Mesothelial cell of epicardium (in vitro differentiated cells): ENCODE measurements at places on chromosomes 6 and 20.

- no peak for DNase-seq
Measured at GRCh38 chr6:44180886-44181285, 22.3 kb downstream of the CAPN11 start.

DNA sequence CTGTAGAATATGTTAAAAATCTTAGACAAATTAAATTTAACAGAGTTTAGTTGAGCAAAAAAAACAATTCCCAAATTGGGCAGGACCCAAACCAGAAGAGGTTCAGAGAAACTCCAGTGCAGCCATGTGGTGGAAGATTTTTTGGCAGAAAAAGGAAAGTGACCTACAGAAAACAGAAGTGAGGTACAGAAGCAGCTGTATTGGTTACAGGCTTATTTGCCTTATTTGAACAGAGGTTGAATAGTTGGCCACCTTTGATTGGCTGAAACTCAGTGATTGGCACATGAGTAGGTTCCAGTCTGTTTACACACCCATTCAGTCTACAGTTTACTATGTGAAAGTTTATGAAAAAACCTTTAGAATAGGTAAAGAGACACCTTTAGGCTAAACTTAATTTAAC is 110.9 kb upstream of the LAMP5 start:
- DNase-seq, result no peak

- peak; percentile 83 for DNase-seq
Measured at GRCh38 chr20:62219992-62220665, at the start of gene HRH3. Gene HRH3, minus strand, starts transcription at chr20:62220278. Its CDS starts 308 bp downstream, at chr20:62219970.

GRCh38 chr20:42401613-42402012 is 783.4 kb upstream of the CHD6 start:
- DNase-seq, result no peak

- no peak for DNase-seq
Measured at GRCh38 chr6:126252154-126252553, 87.8 kb upstream of the CENPW start.

DNA sequence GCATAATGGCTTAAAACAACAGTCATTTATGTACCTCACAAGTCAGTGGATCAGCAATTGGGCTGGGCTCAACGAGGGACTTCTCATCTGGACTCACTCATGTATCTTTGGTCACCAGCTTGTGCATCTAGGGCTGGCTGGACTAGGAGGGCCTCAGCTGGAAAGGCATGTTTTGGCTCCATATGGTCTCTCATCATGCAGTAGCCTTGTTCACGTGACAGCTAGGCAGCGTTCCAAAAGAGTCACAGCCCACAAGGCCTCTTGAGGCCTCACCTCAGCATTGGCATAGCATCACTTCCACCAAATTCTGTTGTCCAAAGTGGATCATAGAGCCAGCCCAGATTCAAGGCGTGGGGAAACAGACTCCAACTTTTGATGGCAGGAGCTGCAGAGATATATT is 110.1 kb downstream of the MAFB start:
- no peak for DNase-seq

DNA sequence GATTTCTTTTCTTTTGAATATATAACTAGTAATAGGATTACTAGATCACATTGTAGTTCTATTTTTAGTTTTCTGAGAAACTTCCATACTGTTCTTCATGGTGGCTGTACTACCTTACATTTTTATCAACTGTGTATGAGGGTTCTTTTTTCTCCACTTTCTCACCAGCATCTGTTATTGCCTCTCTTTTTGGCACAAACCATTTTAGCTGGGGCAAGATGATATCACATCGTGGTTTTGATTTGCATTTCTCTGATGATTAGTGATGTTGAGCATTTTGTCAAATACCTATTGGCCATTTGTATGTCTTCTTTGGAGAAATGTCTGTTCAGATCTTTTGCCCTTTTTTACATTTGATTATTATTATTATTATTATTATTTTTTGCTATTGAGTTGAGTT is 86.1 kb upstream of the TCF21 start:
- no peak for DNase-seq

DNA sequence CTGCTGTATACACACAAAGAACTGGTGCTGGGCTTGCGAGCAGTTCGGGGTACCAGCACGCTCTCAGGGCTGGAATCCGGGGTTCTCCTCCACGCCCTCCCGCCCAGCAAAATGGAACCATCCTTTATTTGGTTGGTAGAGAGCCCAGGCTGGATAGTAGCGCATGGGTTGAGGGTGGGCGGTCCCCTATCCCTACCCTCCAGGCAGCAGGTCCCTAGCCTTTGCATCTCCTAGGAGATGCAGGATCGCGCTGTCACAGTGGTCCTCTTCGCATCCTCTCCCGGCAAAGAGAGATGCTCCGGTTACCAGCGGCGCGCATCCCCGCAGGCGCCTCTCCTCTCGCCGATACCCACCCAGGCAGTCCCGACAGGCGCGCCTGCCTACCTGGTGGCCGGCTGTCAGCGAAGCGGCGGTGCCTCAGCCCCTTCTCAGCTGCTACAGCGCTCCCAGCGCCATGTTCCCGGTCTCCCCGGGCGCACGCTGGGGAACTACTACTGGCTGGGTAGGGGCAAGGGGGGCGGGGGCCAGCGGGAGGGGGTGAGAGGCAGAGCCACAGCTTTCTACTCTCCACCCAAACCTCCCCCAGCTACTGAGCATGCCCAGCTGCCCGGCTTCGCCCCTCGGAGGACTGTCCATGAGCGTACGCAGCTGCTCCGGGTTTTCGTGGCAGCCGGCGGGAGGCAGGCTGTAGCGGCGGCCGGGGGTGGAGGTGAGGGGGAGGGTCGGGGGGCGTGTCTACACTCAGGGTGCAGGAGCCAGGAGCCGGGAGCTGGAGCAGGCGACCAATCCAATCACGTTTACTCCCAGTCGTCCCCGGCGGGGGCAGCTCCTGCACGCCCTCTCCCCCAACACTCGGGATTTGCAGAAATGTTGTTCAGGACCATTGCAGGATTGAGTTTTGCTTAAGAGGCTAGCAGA is at the start of gene PAK5:
TSS of gene PAK5 (minus strand) at position 699 of the 918 bp plus-strand sequence. CDS start 194,748 bp downstream, outside the sequence.
- DNase-seq, result peak; percentile 81

DNA sequence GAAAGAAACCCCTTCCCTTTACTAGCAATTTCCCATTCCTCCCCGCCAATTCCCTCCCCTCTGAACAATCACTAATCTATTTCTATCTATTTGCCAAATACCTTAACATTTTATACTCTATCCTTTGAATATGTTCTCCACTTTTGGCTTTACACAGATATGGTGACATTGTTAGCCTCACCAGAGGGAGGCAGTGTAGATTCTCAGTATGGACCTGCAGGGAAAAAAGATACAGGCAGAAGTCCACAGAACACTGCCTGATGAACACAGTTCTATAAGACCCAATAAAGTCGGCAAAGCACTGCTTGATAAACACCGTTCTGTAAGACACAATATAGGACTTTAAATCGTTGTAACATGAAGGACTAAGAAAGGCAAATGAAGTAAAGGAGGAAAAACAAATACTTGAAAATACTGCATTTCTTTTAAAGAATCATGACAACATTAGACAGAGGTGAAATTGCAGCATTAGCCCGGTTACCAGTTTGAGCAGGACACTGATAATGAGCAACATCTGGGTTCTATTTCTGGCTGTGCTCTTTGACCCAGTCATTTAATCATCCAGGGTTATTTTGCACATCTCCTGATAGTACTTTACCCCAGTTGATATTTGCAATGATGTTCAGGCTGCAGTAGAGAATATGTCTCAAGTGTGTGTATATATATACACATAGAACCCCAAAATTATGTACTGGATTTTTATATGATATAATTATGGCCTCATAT is 296.8 kb downstream of the UTRN start:
- DNase-seq, result no peak

DNA sequence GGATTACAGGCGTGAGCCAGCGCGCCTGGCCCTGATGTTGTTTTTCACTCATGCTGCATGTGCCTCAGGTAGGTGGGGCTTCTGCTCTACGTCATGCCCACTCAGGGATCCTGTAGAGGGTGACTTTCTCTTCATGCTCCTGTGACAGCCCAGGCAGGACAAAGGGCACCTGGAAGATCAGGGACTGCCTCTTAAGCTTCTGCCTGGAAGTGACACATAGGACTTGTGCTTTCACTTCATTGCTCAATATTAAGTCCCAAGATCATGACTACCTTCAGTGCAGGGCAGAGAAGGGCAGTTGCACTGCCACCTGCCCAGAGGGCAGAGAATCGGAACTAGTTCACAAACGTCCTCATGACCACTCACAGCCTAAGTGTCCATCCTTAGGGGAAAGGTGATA is 249.5 kb upstream of the SULF2 start:
- no peak for DNase-seq

GRCh38 chr6:149031859-149032598 is 285.2 kb downstream of the UST start:
- DNase-seq, result no peak

GRCh38 chr6:145714731-145715130 is 20.6 kb downstream of the EPM2A start:
- no peak for DNase-seq

DNA sequence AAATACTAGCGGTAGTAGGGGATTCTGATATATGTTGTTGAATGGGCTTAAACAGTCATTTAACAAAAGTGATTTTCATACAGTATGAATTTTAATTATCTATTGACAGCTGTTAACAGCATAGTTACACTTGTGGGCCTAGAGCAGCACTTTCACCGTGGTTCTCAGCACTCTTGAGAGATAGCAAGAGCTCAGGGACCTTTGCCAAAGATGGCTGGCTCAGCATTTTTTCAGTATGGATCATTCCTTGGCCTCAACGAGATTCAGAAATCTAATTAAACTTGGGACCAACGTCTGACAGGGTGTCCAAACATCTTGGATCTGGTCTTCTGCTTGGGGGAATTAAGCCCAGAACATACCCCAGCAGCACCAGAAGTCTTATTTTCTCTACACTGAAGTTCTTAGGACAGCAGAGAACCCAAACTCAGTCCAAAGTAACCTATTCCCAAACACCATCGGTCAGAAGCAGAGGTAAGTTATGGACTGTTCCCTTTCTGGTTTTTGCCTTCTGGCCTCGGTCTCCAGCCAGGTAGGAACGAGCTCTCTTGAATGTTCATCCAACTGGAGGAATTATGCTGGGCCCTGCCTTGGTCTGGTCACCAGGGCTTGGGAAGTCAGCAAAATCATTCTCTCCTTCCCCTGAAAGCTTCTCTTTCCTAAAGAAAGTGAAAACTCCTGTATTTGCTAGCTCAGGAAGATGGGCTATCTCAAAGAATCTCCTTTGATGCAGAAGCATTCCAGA is 25.7 kb downstream of the PRPH2 start:
- DNase-seq, result no peak

DNA sequence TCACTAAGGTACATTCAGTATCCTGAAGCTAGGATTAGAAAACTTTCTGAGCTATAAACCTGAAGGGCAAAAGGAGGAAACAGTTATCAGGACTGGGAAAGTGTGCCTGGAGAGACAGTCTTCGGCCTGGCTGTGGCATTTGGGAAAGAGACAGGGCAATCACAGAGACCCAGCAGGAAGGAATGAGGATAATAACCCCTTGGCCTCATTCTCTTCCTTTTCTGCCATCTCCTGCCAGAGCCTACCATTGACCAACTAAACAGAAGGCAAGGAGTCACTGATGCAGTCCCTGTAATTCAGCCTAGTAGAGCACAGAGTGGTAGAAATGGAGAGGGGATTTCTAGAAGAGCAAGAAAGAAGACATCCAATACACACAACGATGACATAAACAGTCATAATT is 359.4 kb downstream of the HDGFL1 start:
- DNase-seq, result no peak

DNA sequence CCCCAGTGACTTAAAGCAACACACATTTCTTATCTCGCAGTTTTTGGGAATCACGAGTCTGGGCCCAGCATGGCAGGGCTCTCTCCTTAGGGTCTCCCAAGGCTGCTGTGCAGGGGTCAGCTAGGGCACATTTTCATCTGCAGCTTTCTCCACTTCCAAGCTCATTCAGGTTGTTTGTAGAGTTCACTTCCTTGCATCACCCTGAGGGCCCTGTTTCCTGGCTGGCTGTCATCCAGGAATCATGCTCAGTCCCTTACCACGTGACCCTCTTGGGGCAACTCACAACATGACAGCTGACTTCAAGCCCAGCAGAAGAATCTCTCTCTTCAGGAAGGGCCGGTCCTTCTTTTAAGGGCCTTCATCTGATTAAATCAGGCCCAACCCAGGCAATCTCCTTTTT is 21.3 kb downstream of the SNAP25 start:
- no peak for DNase-seq

GRCh38 chr20:19937218-19937617 is 79.9 kb upstream of the NAA20 start:
- no peak for DNase-seq

DNA sequence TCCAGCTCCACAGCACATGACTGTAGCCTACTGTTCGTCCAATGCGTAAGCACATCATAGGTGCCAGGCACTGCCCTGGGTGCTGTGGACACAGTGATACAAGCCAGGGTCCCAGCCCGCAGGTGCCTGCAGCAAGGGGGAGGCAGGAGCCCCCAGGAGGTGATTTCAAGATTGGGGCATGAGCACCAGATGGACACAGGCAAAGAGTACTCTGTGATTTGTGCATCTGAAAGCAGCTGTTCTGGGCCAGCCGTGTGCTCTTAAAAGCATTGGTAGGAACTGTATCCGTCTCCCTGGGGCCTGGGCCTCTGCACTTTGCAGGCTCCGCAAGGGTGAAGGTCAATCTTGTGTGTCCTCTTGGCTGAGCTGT is 149.8 kb downstream of the SYCP2 start:
- peak; percentile 17 for DNase-seq

DNA sequence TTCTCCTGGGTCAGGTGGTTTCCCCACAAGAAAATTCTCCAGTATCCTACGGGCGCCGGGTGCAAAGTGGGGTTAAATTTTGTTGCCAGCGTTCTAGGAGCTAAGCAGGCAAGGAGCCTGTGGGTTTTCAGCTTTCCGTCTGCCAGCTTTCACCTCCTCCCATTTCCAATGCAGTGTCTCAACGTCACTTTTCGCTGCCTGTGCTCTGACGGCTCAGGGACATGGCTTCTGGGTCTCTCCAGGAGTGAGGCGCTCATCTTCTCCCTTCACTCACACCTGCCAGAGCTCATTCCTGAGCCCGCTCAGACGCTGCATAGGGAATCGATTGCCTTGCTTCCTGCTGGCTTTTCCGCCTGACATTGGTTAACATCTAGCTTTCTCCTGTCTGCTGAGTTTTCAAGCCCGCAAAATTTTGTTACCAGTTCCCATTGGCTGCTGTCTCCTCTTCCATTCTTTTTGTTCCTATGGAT is 7.3 kb upstream of the NAA20 start:
- no peak for DNase-seq

DNA sequence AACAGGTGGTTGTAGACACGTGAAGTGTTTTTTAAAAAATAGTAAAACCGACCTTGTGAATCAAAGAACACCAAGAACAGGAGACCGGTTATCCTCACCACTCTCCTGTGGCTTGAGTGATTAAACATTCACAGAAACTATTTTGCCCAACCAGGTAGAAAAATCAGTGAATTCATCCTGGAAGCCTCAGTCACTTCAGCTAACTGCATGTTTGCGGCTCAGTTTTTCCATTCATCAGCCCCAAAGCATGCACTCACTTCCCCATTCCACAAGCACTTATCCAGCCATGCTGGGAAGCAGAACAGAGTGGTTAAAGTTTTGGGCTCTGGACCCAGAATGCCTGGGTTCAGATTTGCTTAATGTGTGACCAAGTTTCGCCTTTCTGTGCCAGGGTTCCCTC is 2.4 kb downstream of the LRRN4 start:
- DNase-seq, result no peak

GRCh38 chr6:101640131-101640530 is 246.6 kb downstream of the GRIK2 start:
- DNase-seq, result no peak

GRCh38 chr20:9280666-9281065 is 211.8 kb downstream of the PLCB4 start:
- no peak for DNase-seq
